MV-4-11 (cell line): ENCODE measurements at places on chromosomes 12 and 14.
A peak's percentile ranks its signal among the peaks of the same experiment; 100 is the strongest.

DNA sequence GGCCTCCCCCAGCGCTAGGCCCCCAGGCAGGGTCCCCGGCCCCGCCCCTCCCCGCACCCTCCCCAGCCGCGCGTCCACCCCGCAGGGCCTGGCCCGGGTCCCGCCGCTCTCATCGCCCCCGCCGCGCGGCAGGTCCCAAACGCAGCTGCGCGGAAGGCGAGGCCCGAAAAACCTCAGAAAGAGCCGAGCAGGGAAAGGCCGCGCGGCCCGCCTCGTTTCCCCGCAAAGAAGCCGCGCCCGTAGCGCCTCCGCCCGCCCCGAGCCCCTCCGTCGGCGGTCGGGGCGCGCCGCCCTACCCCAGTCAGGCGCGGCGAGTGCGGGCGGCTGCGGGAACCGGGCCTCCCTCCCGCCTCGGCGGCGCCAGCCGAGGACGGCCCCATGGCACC is 324 bp downstream of the POLE start:
- DNase-seq: no peak

DNA sequence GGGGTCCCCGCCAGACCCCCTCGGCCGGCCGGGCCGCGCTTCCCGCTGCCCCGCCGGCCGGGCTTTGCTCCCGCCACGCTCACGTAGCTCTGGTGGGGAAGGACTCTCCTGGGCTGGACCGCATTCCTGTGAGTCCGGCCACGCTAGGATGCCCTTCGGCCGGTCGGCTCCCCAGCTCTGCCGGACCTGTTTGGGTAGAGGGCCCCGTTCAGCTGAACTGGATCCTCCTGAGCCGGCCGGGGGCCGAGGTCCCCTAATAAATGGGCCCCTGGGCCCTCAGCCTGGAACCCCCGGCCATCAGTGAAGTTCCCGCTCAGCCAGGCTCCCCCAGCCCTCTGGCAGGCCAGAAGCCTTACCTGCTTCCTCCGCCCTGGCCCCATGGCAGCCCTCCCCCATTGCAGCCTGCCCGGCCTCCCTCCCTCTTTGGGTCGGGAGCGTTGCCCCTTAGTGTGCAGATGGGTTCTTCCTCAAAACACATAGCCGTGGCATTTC is 593 bp downstream of the UNC119B start:
- peak; percentile 13 for DNase-seq

GRCh38 chr14:76904100-76904739 is 78.0 kb downstream of the LRRC74A start:
- DNase-seq: no peak

DNA sequence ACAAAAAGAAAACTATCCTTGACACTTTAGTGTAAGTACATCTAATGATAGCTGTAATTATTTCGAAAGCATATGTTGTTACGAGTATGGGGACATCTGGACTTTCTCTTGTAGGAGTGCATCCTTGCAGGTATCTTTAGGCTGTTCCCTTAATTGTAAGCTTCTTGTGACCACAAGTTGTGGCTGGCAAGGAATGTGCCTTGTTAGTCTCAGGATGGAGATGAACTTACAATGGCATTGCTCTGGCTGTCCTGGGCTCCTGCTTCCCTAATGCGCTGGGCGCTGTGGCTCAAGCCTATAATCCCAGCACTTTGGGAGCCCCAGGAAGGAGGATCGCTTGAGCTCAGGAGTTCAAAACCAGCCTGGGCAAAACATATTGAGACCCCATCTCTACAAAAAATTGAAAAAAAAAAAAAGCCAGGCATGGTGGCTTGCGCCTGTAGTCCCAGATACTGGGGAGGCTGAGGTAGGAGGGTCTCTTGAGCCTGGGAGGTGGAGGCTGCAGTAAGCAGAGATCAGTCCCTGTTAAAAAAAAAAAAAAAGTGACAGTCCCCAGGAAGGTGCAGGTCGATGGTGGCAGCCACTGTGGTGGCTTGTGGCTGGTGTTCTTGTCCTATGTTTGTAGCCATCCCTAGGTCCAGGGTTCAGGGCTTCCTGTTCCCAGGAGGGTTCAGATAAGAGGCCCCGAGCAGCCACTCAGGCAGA is 23.7 kb upstream of the PPP1R13B start:
- no peak for DNase-seq

DNA sequence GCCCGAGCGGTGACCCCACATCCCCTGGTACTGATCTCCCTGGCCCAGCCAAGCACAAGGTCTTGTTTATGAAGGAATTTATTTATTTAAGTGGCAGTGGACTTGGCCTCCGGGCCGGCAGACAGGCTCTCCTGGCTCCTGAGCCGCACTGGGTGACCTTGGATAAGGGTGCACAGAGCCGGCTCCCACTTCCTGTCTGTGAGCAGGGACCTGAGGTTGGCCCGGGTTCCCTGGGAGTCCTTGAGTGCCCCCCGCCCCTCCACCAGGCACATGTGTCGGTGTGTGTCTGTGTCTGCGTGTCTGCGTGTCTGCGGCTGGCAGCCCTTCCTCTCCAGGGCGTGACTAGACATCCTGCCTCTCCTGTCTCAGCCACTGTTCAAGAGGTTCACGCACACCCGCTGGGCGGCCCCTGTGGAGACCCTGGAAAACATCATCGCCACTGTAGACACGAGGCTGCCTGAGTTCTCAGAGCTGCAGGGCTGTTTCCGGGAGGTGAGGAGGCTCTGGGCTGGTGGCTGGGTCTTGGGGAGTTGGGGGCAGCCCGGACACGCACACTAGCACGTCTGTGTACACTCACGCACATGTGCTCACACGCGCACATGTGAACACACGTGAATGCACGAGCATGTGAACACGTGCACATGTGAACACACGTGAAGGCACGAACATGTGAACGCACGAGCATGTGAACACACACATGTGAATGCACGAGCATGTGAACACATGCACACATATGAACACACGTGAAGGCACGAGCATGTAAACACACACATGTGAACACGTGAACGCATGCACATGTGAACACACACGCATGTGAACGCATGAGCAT is 9.3 kb downstream of the TNFAIP2 start:
- no peak for DNase-seq

DNA sequence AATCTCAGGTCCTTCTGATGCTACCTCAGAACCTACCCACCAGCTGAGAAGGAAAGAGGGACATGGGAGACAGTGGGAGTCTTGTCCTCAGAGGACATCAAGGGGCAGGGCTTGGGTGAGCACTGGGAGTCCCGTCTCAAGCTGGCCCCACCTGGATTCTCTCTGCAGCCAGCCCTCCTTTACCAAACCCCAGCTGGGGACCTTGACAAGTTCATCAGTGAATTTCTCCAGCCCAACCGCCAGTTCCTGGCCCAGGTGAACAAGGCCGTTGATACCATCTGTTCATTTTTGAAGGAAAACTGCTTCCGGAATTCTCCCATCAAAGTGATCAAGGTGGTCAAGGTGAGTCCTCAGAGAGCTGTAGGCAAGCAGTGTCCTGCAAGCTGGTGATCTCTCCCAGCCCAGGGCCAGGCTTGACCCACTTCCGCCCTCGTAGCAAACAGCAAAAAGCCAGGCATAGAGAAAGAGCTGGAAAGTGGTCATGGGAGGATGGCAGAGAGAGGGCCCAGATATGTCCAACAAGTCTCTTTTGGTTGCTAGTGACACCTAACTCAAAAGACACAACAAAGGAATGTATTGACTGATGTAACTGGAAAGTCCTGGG is 14.2 kb upstream of the OAS2 start:
- DNase-seq: no peak

- no peak for DNase-seq
Observed at GRCh38 chr12:65279369-65280112, 1.1 kb downstream of the MSRB3 start.

GRCh38 chr14:73049428-73049827 is 8.9 kb upstream of the RBM25 start:
- DNase-seq: no peak

DNA sequence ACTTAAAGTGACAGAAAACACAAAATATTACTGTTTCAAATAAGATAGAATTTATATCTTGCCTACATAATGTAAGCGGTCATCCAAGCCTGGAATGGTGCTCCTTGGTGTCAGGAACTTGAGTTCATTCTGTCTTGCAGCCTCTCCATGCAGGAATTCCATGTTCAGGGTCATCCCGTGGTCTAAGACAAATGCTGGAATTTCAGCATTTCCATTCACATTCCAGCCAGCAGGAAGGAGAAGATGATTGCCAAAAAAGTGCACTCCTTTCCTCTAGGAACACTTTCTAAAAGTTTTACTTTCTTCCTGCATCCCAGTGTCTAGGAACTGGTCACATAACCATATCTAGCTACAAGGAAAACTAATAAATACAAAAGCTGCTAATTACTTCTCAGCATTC is 106.3 kb downstream of the PTPRO start:
- DNase-seq: no peak

- DNase-seq: no peak
Observed at GRCh38 chr12:78418919-78419318, 445.7 kb upstream of the SYT1 start.

DNA sequence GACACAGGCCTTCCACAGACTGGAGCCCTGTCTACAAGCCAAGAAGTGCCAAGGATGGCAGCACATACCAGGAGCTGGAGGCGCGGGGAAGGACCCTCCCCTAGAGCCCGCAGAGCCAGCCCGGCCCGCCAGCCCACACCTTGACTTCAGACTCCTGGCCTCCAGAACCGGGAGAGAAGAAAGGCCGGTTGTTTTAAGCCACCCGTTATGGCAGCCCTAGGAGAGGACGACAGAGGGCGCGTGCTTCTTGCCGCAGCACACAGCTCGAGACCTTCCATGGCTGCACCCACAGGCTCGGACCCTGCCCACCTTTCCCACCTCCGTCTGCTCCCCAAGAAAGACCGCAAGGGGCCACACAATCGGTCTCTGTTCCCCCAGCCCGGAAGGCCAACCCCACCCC is 53.7 kb downstream of the RNF34 start:
- DNase-seq: no peak
